NCI-H1436 (cell line): ENCODE measurements at places on chromosomes 7 and 10.

GRCh38 chr7:13322126-13322525 lies 634.7 kb downstream of the ARL4A start:
- no peak for DNase-seq

DNA sequence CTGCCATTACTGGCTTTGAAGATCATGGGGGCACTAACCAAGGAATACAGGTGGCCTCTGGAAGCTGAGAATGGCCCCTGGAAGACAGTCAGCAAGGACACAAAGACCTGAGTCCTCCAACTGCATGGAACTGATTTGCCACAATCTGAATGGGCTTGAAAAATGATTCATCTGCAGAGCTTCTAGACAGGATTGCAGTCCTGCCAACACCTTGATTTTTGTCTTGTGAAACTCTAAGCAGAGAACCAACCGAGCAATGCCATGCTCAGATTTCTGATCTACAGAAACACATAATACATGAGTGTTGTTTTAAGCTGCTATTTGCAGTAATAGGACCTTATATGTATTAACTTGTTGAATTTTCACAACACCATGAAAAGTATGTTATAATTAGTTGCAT lies 66.1 kb upstream of the SLC13A1 start:
- no peak for DNase-seq

DNA sequence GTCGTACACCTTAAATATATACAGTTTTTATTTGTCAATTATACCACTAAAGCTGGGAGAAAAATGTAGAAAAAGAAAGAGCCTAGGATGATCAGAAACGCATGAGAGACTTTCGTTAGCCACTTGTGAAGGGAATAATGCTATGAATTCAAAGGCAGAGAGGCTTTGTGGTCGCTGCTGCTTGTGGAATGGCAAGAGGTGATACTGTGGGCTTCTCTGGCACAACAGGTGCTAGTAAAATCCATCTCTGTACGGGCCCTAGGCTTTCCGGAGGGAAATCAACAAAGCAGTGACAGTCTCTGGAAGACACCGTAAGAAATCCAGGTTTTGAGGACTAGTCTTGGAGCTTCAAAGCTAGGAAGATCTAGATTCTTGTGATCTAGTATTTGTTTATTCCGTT lies 52.6 kb downstream of the LRRC72 start:
- DNase-seq: no peak

GRCh38 chr7:124840435-124840834 lies 74.8 kb upstream of the GPR37 start:
- no peak for DNase-seq

DNA sequence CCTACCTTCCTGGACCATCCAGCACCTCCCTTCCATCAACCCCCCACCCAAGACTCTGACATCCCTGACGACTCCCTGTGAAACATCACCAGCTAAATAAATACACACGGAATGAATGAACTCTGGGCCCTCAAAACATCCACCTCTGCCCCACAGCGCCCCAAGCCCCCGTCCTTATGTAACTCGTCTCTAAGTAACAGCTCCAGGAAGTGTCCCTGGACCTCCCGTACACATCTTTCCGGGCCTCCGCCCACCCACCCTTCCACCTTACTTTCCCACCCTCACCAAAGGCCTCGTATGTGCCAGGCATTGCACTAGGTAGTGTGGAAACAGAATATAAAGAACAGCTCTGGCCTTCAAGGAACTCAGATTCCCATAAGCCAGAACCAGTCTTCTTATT lies 27.7 kb upstream of the SLIT1 start:
- DNase-seq: no peak

GRCh38 chr10:24951201-24952142 lies 934 bp downstream of the PRTFDC1 start:
- DNase-seq: peak; percentile 42

DNA sequence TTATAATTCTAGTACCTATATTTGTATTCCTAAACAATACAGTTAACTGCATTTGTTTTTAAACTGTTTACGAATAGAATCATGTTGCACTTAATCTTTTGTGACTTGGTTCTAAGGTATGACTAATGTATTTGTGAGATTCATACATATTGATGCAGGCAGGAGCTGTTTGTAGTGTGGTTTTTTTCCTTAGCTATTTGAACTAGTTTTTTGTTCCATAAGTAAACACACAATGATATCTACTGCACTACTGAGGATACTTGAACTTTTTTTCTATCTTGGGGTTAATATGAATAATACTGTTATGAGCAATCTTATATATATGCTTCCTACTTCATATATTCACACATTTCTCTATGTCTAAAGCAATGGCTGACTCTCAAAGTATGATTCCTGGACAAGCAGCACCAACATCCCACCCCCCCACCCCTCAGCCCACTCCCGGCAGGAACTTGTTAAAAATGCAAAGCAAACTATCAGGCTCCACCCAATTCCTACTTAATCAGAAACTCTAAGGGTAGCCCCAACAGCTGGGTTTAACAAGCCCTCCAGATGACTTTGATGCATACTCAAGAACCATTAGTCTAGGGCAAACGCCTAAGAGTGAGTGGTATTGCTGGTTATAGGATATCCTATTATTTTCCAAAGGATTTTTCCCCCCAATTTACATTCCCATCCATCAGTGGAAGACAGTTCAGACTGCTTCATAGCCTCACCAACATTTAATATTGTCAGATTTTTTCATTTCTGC lies 25.8 kb downstream of the BRAF start:
- no peak for DNase-seq

- no peak for DNase-seq
Observed at GRCh38 chr7:143252006-143252405, 11.2 kb upstream of the GSTK1 start.

GRCh38 chr10:51879238-51879637 lies 179.8 kb upstream of the CSTF2T start:
- DNase-seq: no peak

DNA sequence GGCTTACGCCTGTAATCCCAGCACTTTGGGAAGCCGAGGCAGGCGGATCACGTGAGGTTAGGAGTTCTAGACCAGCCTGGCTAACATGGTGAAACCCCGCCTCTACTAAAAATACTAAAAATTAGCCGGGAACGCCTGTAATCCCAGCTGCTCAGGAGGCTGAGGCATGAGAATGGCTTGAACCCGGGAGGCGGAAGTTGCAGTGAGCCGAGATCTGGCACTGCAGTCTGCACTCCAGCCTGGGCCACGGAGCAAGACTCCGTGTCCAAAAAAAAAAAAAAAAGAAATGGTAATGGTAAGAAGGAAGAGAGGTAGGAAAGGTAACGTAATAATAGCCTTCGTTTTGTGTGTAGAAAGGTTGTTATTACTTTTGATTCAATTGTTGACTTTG lies 1.2 kb downstream of the HSPA14 start:
- DNase-seq: no peak

GRCh38 chr10:26805567-26806245 lies 55.1 kb downstream of the ABI1 start:
- no peak for DNase-seq

DNA sequence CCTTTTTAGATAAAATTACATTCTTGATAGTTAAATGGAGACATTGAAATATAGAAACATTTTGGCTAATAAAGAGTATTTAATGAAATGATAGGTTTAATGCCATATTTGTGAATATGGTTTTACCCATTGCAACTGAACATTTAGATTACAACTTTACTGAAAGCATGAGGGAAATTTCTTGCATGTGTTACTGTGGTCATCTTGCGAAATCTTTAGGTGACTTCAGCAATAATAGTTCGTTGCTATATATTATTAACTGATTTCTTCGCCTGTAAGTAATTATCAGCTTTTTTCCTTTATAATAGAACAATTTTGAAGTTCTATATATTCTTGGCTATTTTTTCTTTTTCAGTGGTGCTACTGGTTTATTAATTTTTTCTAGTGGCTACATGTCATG lies 83.2 kb downstream of the MLLT10 start:
- DNase-seq: no peak

GRCh38 chr7:94510582-94511496 lies 1.2 kb downstream of the CASD1 start:
- DNase-seq: no peak

GRCh38 chr7:66643395-66643794 lies 14.7 kb downstream of the KCTD7 start:
- no peak for DNase-seq

- no peak for DNase-seq
Observed at GRCh38 chr10:85080934-85081333, 752.5 kb downstream of the CCSER2 start.

DNA sequence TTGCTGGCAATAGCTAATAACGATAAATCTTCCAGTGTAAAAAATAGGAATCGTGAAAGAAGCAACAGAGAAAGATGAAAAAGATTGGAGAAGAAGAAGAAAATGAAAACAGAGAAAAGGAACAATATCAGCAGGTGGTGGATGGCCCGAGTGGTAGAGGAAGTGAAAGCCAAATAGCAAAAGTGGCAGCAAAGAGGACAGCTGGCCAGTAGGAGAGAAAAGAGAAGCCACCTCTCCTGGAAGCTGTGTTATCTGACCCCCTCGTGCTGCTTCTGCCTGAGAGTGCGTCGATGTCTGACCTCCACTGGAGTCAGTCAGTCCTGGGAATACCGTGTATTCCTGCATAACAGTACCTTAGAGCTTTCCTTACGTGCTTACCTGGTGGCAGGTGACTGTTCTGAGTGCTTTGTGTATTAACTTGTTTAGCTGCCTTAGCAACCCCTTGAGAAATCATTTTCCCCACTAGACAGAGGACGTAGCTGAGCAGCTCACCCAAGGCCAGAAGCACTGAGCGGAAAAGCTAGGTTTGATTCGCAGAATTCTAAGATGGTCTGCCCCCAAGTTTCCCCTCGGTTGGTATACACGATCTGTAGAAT lies 88.3 kb downstream of the CHN2 start:
- DNase-seq: peak; percentile 35

- no peak for DNase-seq
Observed at GRCh38 chr7:121388950-121389349, 7.2 kb downstream of the FAM3C start.

- DNase-seq: no peak
Observed at GRCh38 chr10:86730227-86730626, 26.2 kb upstream of the BMPR1A start.

GRCh38 chr10:24177636-24178035 lies 31.3 kb upstream of the KIAA1217 start:
- DNase-seq: no peak

DNA sequence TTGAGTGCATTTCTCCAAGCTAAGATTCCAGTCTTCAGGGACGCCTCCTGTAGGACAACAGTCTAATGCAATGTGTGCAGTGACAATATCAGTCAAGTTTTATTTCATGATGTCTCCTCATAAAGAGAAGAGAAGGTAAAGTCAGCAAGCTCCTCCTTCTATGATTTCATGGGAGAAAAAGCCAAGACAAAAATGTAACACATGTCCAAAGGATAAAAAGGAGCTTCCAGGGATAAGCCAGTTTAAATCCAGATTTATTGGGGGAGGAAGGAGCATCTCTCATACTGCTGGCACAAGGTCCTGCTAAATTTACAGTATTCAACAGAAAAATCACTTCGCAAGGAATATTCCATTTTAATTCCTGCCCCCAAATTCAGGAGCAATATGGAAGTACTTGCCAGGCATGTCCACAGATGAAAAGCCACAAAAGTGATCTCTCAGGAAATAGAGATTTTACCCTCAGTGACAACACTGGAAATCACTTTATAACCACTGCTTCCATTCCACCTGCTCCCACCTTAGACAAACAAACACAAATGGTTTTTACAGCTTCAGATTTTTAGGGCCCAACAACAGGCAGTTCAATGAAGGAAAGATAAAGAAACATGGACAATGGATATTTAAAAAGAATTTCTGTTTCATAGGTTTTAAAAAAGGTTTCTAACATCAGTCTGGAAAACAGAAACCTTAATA lies 677.5 kb upstream of the C7orf33 start:
- DNase-seq: no peak

DNA sequence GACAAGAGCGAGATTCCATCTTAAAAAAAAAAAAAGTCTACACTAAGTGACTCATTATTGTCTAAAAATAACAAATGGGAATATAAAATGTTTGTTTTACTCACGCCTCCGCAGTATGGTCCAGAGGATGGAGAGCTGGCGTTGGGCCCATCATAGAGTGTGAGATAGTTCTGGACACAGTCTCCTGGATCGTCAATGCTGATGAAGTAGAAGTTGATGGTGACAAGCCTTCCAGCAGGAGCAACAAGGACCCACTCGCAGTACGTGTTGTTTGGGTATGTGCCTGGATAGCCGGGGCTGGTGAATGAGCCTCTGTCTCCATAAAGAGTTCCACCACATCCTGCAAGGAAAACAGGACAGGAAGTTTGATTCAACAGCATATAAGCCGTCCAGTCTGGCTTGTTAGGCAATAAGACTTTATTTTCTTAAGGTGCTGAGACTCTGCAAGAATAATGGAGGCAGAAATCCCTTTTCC lies 11.5 kb upstream of the RSU1 start:
- no peak for DNase-seq

- DNase-seq: no peak
Observed at GRCh38 chr7:139804571-139804970, 24.5 kb upstream of the TBXAS1 start.
